Astrocyte of the spinal cord (primary cell): ENCODE measurements at places on chromosomes 1 and 21.

- no peak for DNase-seq
Observed at GRCh38 chr1:186503190-186503589, 42.3 kb upstream of the PDC start.

GRCh38 chr1:8213676-8214075, 104.2 kb upstream of the SLC45A1 start:
- DNase-seq: no peak

DNA sequence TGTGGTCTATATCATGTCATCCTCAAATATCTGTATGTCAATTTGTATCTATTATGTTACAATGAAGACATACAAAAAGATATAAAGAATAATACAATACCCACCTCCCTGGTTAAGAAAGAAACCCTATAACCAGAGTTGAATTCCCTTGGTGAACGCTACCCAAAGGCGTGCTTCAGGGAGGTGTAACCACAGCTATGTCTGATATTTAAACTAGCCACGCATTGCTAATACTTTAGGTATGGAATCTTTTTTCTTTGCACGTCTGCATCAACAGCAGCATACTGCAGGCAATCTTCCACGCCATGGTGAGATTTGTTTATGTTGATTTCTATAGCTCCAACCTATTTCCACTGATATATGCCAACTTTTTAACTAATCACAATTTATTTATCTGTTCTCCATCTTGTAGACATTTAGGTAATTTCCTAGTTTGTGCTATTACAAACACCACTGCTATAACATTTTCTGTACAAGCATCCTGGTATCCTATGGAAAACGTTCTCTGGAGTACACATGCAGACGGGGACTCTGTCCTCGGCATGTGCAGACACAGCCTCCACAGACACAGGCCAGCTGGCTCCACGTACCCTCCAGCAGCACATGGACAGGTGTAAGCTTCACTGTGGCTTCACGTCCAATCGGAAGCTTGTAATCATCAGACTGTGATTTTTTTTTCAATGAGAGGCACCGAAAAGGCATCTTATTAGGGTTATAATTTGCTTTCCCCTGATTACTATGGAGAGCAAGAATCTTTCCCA, 58.5 kb downstream of the HSF2BP start:
- DNase-seq: peak; percentile 96

DNA sequence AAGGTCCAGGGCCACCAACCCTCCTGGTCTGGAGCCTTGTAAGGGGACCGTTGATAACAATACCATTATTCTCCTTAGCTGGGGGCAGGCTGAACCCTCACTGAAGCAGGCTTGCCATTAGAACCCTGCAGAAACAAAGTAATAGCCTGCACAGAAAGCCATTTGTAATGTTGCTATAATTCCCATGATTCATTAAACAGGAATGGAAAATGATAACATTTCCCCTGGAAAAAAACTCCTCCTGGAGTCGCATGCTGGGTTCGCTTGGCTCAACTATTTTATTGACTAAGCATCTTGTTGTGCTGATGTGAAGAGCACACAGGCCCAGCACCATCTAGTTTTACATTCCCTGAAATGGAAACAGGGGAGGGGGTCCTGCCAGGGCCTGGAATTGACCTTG, 155.6 kb upstream of the CSF3R start:
- peak; percentile 6 for DNase-seq
